ENCODE measurements at places on chromosomes 1 and 21.

DNA sequence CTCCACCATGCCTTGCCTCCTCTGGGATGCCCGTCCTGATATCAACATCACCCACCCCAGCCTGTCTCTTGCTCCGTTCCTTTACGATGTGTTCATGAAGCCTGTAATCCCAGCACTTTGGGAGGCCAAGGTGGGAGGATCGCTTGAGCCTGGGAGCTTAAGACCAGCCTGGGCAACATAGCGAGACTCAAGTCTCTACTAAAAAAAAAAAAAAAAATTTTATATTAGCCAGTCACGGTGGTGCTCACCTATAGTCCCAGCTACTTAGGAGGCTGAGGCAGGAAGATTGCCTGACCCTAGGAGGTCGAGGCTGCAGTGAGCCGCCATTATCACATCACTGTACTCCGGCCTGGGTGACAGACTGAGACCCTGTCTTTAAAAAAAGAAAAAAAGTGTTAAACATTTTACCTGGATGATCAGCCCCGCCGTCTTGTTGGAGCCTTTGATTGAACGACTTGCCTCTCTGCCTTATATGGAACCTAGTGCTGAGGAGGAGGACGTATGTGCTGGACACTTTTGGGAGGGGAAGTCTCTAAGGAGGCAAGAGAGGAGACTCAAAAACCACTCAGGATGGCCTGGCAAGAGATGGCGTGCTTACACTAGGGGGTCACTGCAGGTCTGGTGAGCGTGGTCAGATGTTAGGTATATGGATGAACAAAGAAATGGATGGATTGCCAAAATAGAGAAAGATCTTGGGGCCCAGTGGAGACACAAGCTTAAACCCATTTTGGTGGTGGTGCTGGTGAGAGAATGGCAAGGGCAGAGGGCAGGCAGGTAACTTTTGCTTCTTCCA is 80.5 kb upstream of the IFFO2 start:
- DNase-seq = no peak

GRCh38 chr1:100708476-100709062 is 11.0 kb upstream of the VCAM1 start:
- DNase-seq = peak; percentile 71

- DNase-seq = peak; percentile 22
These were observed 697 bp downstream of the AGO3 start for GRCh38 chr1:35931446-35932157.

GRCh38 chr1:110495926-110496600 is 22.9 kb downstream of the KCNA10 start:
- peak; percentile 76 for DNase-seq

DNA sequence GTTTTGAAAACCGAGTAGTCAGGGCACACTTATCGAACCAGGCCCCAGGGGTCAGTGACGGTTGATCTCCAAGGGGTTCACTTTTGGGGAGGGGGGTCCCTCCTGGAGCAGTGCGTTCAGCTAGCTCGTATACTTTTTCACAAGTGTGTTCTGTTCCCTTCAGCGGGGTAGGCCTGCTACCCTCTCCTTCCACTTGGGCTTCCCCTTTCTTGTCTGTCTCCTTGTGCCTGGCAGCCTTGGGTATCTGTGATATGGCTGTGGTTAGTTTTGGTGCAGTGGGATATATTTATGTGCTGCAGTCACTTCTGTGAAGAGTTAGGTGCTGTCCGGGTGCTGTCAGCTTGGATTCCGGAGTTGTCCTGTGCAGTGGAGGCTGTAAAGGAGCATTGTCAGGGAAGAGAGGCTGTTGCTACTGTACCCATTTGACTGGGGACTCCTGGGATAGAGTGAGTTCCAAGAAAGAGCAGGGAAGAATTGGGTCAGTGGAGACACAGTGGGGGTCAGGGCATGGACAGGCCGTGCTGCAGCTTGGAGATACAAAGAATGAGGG is 29.7 kb downstream of the ADARB1 start:
- no peak for DNase-seq

- DNase-seq = no peak
These were observed 128.0 kb upstream of the KLHDC7A start for GRCh38 chr1:18352636-18353265.
